Pancreas (tissue), 10 donors: ENCODE measurements at places on chromosomes 1 and 21. TPM values are rescaled to one million over a fixed set of nuclear protein-coding genes. Genes with fewer than 3 reads are reported as not detected.

The PKP1 gene
- 0.15 TPM for polyA plus RNA-seq

The TMPRSS15 gene
- polyA plus RNA-seq: not detected

The AMY2A gene
- polyA plus RNA-seq: 1,297 TPM

The MFSD2A gene
- 0.96 TPM for polyA plus RNA-seq

The NBPF4 gene
- not detected for polyA plus RNA-seq

The ASH1L gene
- 6.2 TPM for polyA plus RNA-seq

The CHIA gene
- 0.05 TPM for polyA plus RNA-seq

DNA sequence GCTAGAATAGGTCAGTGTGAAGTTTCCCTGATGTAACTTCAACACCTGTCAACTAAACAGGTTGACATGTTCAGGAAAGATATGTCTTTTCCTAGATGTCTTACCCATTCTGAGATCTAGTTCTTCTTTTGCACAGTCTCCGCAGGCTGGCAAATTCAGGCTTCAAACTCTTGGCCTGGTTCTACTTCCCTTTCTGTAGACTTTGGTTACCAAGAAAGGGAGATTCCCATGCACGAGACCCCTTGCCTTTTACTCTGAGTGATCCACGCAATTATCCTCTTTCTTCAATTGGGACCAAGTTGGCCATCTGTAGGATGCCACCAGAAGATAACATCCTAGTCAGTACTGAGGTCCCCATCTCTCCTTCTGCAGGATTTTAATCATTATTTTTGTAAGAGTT, 2.0 kb downstream of the CFAP45 start:
- H3K4me3 ChIP-seq: no peak overlapping the region
- H3K36me3 ChIP-seq: no peaks in the 10 kb centered on the region
- H3K27me3 ChIP-seq: no peaks in the 10 kb centered on the region
- H3K4me1 ChIP-seq: peaks cover 14% of the 10 kb centered on the region
- no peak overlapping the region for H3K27ac ChIP-seq

GRCh38 chr21:36185523-36185922, 28.9 kb downstream of the DOP1B start:
- H3K36me3 ChIP-seq: no peaks in the 10 kb centered on the region
- H3K27ac ChIP-seq: no peak overlapping the region
- H3K4me1 ChIP-seq: peaks cover 14% of the 10 kb centered on the region
- no peak overlapping the region for H3K4me3 ChIP-seq
- no peaks in the 10 kb centered on the region for H3K27me3 ChIP-seq
- DNase-seq: no peak

DNA sequence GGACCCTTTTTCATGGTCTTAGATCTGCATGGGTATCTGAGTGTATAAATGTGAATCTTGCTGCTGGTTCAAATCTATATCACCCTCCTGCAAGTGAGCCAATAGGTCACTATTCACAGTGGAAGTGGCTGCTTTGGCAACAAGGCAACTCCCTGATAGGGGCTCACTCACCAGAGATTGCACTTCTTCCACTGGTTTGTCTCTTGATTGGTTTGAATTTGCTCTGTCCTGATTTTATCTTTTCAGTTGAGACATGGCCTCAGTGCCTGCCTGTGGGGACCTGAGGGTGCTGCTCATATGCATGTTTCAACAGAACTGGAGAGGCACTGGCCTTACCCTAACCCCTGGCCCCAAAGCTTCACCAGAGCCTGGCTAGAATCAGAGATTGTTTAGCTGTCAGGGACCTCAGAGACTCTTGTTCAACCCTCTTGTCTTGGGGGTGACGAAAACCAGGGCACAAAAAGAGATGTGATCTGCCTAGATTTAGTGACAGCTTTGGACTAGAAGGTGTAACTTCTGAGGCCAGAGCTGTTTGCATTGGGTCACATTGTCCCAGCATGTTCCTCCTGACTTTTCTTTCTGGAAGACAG, 16.9 kb downstream of the AVPR1B start:
- H3K4me1 ChIP-seq: no peaks in the 10 kb centered on the region
- DNase-seq: no peak
- no peak overlapping the region for H3K4me3 ChIP-seq
- no peak overlapping the region for H3K27ac ChIP-seq
- no peaks in the 10 kb centered on the region for H3K27me3 ChIP-seq

- H3K36me3 ChIP-seq: no peaks in the 10 kb centered on the region
- H3K27me3 ChIP-seq: no peaks in the 10 kb centered on the region
- no peak overlapping the region for H3K27ac ChIP-seq
These were observed 134.2 kb downstream of the LMO4 start for GRCh38 chr1:87462894-87463293.

DNA sequence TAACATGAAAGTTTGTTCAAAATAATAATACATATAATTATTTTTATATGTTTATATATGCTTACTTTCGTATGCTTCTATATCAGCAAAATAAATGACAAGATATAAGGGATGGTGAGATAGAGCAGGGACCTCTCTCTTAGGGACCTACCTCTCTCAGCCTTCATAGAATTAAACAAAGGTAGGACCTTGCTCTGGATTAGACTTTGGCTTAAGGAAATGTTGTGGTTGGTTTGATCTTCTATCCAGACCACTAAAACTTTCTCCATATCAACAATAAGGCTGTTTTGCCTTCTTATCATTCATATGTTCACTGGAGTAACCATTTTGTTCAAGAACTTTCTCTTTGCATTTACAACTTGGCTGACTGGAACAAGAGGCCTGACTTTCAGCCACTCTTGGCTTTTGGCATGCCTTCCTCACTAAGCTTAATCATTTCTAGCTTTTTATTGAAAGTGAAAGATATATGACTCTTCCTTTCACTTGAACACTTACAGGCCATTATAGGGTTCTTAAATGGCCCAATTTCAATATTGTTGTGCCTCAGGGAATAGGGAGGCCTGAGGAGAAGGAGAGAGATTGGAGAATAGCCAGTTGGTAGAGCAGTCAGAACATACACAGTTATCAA, 14.4 kb downstream of the FRRS1 start:
- no peaks in the 10 kb centered on the region for H3K27me3 ChIP-seq
- H3K27ac ChIP-seq: no peak overlapping the region
- no peaks in the 10 kb centered on the region for H3K36me3 ChIP-seq
- no peak for DNase-seq

- no peaks in the 10 kb centered on the region for H3K27me3 ChIP-seq
- H3K4me3 ChIP-seq: peak overlapping the region; percentile 67
- no peaks in the 10 kb centered on the region for H3K4me1 ChIP-seq
- no peak for DNase-seq
- peak overlapping the region; percentile 56 for H3K27ac ChIP-seq
These were observed 690 bp downstream of the C1orf216 start for GRCh38 chr1:35717911-35718476.
